ENCODE measurements at places on chromosomes 2 and 18.

GRCh38 chr2:218028562-218029348, 26.0 kb upstream of the TNS1 start:
- no peak for DNase-seq

- no peak for DNase-seq
Measured at GRCh38 chr2:174145827-174146226, 102.5 kb downstream of the OLA1 start.

DNA sequence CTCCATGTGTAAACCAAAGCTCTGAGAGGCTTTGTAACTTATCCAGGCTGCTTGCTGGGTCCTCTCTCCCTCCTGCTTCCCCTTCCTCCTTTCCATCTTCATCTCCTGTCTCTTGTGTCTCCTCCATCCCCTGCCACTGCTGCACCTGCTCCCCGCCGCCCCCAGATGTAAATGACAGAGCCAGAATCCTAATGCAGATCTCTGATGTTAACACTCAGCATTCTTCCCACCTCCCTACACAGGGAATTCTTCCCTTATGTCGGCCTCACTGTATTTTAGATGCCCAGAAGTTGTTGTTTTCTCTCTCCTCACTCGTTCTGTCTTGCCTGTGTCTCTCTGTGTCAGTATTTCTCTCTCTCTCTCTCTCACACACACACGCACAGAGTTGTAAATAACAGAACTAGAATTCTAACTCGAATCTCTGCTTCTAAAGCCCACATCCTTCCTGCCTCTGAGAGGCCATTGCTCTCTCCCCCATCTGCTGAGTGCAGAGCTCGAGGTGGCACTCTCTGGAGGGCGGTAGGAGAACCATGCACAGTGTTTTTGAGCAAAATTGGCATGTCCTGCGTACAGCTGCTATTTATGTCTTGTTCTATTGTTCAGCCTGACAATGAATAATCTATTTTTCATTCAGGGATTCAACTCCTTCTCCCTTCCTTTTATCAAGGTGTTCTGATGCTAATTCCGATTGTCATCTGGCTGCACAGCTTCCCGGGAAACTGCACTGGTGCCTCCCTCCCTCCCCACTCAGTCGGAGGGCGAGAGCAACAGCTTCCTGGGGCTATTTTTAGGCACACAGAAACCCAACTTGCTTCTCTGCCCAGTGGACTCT, 219.9 kb downstream of the SH3RF3 start:
- no peak for DNase-seq

- no peak for DNase-seq
Measured at GRCh38 chr18:49041435-49042245, 90.9 kb upstream of the SMAD7 start.

DNA sequence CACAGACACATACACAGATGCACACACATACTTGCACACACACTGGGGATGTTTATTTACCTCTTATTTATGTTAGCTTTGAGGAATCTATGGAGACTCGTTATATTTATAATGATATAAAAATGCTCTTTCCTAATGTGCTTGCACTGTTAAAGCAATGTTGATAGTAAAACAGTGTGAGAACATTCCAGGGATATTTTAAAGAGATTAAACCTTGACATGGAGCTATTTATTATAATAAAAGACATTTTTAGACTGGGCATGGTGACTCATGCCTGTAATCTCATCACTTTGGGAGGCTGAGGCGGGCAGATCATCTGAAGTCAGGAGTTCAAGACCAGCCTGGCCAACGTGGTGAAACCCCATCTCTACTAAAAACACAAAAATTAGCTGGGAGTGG, 557.3 kb upstream of the ZNF804A start:
- DNase-seq: no peak

GRCh38 chr2:195675783-195676427, 18.9 kb downstream of the SLC39A10 start:
- no peak for DNase-seq

- DNase-seq: no peak
Measured at GRCh38 chr2:85712336-85712735, 18.2 kb downstream of the GNLY start.

DNA sequence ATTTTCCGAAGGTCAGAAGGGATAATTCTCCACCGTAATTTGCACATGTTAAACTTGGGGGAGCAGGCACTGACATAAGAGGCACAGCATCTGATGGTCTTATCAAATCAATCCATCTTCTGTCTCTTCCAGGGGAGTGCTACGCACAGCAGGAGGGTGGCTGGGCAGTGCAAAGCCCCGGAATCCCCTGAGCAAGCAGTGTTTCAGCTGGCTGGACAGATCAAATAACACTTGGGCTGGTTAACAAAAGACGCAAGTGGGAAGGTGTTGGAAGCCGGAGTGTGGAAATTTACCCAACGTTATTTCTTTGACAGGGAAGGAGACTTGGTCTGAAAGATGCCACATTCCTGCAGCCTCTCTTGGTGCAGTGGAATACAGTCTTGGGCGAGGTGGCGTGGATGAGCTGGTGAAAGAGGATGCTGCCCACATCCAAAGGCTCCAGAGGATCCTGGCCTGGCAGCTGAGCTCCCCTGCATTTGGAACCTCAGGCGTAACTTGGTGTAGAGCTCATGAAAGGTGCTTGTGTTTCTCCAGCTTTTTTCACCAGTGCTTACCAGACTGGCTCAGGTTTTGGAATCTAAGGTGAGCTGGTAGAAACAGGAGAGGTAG, 103.0 kb downstream of the MAPK4 start:
- no peak for DNase-seq

DNA sequence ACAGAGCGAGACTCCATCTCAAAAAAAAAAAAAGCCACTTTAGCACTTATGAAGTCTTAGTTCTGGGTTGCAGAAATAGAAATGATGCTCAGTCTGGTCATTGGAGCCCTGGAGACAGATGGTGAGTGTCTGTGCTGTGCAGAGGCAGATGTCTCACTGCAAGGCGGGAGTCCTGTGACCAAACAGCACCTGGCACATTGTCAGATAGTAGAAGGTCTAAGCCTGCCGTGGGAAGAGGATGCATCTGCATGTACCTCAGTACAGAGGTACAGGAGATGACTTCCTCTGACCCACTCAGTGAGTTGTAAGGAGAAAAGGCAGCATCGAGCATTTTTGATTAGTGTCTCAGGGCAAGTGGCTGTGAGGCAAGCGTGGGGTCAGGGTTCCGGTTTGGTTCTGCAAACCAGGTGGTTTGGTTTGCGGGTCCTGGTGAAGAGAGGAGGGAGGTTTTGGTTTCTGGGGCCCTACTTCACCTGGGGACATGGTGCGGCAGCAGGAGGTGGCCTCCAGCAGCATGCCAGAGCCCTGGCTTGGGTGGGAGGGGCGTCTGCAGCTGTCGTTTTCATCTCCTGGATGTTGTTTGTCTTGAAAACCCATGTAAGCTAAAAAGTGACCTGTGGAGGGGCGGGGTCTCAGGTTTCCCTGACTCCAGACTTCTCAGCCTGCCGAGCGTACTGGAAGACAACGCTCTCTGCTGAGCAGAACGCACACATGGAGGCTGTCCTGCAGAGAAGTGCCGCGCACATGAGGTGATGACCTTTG, 3.8 kb downstream of the RBFA start:
- DNase-seq: no peak

DNA sequence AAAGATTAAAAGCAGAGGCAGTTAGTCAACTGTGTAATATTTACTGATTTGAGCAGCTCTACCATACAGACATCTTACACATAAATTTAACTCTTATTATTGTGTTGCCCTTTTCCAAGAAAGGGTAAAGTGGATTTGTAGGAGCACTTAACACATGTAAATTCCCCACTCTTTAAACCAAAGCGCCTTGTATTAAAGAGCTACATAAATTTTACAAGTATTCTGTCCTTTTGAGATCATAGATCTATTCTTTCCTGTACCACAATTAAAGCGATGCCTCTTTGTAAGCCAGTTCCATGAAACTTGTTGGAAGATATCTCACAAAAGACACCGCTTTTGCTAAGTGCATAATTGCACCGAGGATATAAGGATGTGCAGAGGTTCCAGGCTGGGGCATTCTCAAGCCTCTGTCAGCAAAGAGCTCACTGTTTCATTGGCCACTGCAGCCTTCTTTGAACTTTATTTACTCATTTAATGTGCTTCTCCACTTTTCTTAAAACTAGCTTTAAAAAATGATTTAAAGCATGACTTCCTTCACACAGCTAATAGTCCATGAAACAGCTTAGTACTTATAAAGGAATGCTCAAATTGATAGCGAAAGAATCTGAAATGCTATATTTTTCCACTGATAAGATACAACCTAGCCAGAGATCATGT, 520.0 kb upstream of the TCF4 start:
- no peak for DNase-seq

GRCh38 chr2:55391155-55391554, 28.5 kb downstream of the CCDC88A start:
- no peak for DNase-seq

GRCh38 chr2:120252225-120253020, at the start of gene RALB:
Gene RALB, plus strand, starts transcription at chr2:120252852. Its CDS starts 25,813 bp downstream, at chr2:120278665.
- peak; percentile 99 for DNase-seq

DNA sequence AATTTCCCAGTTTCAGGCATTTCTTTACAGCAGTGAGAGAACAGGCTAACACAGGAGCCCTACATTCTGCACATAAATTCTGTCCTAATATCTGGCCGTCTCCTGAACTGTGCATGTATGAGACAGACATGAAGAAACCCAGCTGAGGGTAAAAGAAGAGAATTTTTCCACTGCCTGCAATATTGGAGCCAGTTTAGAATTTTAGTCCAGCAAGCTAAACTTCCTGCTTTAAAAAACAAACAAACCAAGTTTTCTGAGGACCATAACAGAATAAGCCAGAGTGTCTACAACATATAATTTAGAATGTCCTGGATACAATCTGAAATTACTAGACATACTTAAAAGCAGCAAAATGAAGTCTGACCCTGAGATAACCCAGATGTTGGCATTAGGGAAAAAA, 215.1 kb upstream of the KLHL29 start:
- no peak for DNase-seq

GRCh38 chr2:241271706-241272302, 43.7 kb downstream of the HDLBP start:
- peak; percentile 27 for DNase-seq

DNA sequence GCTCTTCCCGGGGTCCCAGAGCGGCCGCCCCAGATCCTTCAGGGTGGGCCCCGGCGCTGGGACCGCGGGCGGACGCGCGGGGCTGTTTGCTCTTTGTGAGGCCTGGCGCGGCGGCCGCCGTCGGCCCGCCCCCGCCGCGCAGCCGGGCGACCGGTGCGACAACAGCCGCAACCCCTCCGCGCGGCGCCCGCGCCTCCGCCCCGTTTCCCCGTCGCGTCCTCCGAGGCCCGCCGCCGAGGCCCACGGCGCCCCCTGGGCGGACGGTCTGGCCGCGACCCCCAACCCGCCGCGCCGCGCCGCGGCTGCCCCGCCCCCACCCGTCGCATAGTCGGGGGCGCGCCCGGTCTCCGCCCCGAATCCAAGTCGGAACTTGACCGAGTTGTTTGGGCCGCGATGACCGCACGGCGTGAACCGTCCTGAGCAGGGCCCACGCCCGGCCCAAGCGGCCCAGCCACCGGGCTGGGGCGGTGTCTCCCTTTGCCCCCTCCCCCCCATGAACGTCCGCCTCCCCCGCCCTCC, 448 bp downstream of the YPEL5 start:
- peak; percentile 30 for DNase-seq

GRCh38 chr18:22452226-22452668, 34.5 kb upstream of the CTAGE1 start:
- DNase-seq: no peak

GRCh38 chr2:41061356-41061755, 609.5 kb upstream of the SLC8A1 start:
- DNase-seq: no peak

GRCh38 chr2:233676046-233676445, 4.3 kb downstream of the UGT1A9 start:
- no peak for DNase-seq

GRCh38 chr2:202609381-202610145, 25.2 kb upstream of the FAM117B start:
- DNase-seq: no peak

DNA sequence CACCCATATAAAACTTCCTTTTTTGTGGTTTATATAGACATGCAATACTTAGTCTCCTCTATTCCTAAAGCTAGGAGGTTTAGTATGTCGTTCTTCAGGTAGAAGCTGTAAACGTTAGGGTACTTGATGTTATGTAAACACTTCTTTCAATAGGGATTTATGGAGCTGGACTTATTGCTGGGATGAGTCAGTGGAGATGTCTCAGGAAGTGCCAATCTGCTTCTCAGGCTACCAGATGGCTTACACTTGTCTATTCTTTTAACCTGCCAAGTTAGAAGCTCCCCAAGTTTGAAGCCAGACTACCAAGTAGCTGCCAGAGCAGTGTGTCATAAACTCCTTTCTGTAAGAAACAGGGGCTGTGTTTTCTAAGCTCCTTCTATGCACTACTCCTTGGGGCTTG, 756.5 kb upstream of the LRRTM1 start:
- DNase-seq: no peak

- no peak for DNase-seq
Measured at GRCh38 chr2:100895402-100895801, 75.5 kb downstream of the NPAS2 start.

DNA sequence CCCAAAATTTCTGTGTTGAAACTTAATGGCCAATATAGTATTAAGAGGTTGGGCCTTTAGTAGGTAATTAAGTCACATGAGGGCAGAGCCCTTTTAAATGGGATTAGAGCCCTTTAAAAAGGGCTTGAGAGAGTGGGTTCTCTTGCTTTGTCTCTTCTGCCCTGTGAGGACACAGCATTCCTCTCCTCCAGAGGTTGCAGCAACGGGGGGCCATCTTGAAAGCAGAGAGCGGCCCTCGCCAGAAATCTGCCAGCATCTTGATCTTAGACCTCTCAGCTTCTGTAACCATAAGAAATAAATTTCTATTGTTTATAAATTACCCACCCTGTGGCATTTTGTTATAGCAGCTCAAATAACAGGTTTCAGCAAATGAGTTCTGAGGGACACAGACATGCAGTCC, 305.0 kb upstream of the LRP1B start:
- no peak for DNase-seq

GRCh38 chr2:20640411-20641122, 10.3 kb downstream of the HS1BP3 start:
- no peak for DNase-seq

DNA sequence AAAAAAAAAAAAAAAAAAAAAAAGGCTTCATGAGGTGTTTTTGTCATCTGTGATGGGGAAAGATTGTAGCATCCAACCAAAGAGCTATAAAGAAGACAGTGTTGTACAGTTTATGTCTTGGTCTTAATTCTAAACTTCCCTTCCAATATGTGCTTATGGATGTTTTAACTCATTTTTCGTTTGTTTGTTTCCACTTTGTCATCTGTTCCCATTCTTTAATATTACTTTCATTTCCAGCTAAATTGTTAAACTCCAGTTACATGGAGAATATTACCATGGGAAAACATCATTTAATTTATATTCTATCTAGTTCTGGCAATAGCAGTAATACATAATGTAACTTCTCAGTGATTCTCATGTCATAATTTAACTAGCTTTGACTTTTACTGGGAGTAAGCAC, 344.1 kb upstream of the NRP2 start:
- DNase-seq: no peak

DNA sequence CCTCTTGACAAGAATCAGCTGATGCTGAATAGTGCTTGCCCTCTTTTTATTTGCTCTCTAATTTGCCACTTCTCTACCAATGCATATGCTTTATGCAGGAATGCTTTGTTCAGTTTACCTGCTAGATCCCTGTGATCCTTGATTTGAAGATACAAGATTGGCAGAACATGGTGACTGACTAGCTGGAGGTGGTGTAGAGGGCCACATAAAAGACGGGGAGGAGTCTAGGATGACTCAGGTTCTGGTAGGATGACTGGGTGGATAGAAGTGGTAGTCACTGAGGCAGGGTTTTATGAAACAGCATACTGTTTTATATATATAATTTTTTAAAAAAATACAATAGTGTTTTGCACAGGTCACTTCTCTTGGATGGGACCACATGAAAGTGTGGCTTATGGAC, 6.3 kb upstream of the ADGRF3 start:
- no peak for DNase-seq

GRCh38 chr18:33579349-33580215, 1.6 kb downstream of the ASXL3 start:
- DNase-seq: no peak
